Mesendoderm (in vitro differentiated cells): ENCODE measurements at places on chromosomes 6 and 20.

DNA sequence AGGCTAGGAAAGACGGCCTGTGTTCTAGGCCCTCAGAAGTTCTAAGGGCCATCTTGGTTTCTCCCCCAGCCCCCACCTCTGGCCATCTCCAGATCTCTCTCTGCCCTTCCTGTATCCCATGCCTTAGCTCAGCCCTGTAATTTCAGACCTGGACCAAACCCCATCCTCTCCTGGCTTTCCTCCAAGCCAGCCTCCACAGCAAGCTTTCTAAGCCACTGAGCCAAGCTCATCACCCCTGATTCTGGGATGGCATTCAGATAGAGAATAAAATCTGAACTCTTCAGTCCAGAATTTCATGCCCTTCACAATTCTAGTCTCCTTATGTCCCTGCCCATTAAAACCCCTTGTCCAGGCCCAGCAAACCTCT is 18.9 kb upstream of the CCM2L start:
- no peak for DNase-seq

DNA sequence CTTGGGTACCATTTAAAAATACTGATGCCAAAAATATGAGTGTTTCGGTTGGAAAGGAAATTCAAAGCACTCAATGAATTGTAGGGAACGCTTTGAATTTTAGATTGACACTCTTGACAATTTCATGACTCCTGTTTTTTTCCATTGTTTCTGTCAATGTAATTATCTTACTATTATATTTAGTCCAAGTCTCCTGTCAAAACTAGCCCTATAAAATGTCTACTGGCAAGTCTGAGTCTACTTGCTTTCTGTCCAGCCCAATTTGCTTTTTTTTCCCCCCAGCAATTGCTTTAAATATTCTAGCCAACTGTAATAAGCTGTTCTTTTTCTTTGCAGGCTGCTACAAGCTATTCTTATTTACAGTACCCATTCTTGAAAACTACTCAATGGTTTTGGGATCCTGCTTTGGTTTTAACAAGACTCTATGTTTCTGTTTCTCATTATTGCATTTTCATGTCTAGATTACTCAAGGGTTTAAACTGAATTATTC is 1103.9 kb upstream of the GJE1 start:
- DNase-seq, result no peak

DNA sequence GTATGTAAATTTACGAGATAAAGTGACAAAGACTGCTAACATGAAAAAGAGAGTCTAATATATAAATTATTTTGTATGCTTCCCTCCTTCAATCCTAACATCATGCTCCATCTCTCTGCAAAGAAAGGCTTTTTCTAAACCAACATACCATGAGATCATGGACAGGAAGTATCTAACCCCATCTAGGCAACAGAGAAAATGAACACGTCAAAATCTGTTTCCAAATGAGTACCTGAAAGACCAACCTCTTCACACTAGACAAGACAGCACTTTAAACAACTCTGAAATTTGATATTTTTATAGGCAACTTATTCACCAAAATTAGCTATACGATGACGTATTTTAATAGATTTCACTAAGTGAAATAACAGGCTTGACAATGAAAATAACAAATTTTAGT is 54.6 kb downstream of the MAN1A1 start:
- no peak for DNase-seq

DNA sequence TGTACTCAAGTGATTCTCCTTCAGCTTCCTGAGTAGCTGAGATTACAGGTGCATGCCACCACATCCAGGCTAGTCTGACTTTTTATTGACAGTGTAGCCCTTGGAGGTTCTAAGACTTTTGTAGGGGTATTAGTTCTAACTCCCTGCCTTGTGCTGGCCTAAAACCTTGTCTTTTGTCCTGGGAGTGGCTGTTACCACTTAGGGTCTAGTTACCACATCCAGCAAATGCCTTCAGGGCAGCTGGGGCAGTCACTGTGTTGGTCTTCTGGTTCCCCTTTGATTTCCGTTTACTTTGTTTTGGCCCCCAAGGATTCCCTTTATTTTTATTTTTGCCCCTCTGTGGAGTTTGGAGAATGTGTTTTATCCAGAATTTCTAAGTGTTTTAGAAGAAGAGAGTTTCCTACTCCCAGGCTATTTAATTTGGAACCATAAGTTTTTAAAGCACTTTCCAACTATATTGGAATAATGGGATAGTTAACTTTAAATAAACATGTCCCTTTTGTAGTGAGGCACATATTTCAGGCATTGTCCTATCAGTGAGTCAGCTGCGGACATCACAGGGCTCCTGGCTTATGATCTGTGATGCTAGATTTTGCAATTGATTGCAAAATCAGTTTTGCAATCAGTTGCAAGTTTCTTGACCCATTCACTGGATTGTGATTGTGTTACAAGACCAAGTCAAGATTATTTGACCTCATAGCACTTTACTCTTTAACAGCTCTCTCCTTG is 25.0 kb downstream of the IL22RA2 start:
- DNase-seq, result no peak

DNA sequence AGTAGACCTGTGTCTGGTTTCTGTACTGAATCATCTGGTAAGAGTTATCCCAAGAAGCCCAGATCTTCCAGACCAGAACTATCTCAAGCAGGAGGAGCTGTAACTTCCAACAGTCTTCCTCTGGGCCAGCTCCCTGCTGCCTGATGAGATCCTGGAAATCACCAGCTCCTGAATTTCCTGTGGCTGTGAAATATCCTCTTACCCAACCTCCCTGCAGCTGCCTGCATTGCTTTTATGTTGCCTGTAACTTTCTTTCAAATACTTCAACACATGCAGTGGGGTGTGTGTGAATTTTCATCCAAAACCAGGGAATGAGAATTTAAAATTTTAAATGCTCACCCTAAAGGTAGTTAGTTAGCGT is 160.5 kb upstream of the LAMP5 start:
- peak; percentile 35 for DNase-seq

DNA sequence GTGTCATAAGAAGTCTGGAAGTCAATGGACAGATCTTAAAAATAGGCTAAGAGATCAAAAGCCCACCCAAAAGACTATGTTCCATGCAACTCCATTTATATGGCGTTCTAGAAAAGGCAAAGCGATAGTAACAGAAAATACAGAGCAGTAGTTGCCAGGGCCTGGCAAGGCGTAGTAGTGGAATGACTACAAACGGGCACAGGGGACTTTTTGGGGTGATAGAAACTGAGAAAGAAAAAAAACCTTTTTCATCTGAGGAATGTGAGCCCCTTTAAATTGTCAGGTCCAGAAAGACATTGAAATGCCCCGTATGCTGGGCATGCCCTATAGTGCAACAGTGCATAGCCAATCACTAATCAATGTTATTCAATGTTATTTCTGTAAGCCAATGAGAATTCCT is 47.2 kb upstream of the FAM50B start:
- no peak for DNase-seq

GRCh38 chr6:39496915-39497314 is 174.4 kb upstream of the KCNK16 start:
- no peak for DNase-seq

DNA sequence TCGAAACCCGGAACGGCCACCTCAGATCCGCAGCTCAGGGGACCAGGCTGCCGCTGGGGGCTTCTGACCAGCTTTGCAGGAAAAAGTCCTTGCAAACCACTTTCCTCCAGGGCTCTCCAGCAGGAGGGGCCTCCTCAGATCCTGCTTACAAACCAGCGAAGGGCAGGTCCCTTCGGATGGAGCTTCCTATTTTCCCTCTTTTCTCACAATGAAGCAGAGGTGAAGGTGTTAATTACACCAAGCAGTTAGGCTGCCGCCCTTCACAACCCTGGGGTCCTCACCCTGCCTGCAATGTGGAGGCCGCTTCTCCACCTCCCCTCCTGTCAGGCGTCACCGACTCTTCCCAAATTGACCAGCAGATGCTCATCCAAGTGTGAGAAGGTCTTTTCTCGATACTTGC is 5.7 kb downstream of the ARHGAP40 start:
- DNase-seq, result peak; percentile 94

DNA sequence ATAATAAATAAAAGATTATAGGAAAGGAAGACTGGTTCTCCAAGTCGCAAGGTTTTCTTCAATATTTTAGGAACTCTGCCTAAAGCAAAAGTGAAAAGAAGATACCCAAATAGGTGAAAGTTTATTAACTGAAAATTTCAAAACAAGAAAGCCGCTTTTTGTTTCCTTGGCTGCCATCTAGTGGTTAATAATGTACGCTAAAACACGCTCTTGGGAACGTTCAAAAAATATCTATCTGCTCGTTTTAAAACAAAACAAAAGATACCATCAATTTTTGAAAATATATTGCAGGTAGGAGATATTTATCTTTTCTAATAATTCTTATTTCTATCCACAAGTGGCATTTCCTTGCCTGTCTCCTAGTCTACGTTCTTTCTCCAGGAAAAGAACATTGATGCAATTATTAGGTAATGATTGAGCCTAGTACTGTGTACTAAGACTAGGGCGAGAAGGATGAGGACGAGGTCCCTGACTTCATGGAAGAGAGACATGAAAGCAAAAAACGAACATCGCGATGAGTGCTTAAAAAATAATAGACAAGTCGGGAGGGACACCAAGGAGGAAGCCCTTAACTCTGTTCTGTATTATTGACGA is 97.2 kb downstream of the SPTLC3 start:
- peak; percentile 29 for DNase-seq

DNA sequence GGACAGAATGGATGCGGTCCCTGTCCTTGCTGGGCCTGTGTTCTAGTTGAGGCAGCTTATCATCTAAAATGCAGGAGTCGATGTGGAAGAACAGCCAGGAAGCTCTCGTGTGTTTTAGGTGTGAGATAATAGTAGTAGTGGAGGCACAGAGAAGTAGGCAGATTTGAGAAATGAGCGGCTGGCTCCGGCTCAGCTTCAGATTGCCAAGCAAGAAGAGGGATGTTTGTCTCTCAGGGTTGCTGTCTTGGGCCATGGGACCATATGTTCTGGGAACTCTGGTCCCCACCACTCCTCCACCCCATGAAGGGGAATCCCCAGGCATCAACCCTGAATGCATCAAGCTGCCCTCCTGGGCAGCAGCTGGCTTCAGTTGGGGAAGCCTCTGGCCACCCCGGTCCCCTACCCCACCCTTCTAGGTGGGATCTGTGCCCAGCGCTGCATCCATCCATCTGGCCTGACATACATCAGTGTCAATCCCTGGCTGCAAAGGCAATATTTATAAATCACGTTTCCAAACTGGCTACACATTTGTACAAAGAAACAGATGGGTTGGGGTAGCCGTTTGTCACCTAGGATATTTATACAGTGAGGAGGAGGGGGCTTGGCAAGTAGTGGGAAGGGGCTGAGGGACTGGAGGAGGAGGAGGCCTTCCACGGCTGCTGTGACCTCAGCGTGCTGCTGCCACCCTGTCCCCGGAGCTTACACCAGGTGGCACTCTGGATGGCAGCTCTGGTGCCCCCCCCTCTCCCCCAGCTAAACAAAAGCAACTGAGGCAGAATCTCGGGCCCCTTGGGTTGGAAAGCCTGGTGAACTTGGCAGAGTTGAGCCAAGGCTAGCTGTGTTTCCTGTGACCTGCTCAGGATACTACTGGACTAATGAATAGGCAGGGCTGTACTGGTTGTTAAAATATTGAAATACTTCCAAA is 64.4 kb downstream of the CD40 start:
- DNase-seq, result no peak

DNA sequence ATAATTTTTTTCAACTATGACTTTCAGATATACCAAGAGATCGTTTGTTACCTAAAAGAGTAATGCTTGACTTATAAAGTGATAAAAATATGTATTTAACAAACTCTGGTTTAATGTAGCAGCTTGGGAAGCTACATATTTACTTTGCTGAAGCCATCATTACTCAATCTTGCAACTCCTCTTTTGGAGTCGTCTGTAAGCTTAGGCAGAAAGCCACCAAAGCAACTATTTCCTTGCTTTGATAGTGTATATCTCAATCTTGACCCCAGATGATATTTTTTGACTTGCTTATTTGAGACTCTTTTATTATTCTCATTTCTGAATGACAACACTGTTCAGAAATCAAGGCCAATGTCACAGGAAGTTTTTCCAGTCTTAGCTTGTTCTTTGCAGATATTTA is 183.0 kb downstream of the SAMD5 start:
- DNase-seq, result no peak

GRCh38 chr6:79378957-79379356 is 144.5 kb upstream of the HMGN3 start:
- DNase-seq, result no peak

- DNase-seq, result no peak
These were observed 1574.9 kb downstream of the HACE1 start for GRCh38 chr6:103284835-103285234.

DNA sequence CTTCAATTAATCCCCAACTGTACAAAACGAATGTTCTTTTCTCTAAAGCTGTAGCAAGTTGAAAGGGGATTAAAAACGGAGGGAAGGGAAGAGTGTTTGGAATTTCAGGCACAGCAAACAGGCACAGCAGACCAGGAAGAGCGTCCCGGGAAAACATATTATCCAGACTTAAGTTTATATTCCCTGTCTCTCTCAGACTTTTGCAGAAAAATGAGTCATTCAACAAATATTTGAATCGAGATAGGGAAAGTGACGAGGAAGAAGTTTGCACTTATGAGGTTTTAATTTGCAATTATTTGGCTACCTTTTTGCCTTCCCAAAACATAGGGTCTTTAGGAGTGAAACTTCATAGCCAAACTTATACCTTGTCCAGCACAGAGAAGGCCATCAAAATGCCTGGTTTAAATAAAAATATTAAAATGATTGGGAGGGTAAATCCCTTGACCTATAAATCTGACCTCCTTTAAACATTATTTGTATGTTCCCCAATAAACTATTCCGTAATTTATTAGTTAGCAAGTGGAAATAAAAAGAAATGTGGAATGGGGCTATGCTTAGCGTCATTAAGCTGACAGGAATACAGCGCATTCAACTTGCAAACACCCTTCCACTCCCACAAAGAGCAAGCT is 16.0 kb downstream of the HFE start:
- peak; percentile 60 for DNase-seq

DNA sequence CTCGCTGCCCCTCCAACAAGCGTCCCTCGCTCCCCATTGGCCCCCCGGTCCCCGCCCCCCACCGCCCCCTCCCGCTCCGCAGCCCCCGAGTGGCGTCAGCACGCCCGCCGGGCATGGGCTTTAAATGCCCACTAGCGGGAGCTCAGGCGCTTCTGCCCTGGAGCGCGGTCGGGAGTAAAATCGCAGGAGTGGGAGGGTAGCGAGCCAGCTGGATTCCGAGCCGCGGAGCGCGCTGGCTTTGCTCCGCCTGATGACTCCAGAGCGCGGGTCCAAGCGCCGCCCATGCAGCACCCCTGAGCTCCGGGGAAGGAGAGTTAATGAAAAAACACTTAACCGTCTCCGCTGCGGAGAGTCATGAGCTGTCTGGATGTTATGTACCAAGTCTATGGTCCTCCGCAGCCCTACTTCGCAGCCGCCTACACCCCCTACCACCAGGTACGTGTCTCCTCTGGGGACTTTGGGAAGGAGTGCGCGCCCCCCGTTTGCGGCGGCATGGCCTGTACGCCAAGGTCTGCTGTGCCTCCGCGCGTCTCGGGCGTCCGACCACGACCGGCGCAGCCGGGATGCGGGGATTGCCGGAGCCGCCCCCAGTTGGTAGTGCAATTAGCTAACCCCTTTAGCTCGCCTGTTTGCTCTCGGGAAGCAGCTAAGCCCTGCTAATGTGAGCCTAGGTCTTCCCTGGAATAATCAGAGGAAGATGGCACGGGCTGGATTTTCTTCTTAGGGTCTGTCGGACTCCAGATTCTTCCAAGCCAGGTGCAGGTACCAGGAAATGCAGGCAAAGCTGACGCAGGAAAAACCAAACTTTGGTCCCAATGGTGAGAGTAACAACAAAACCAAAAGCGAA is at the start of gene VGLL2:
Gene VGLL2 (plus strand): TSS at position 149 of the 847 bp plus-strand sequence. CDS start 206 bp downstream, at position 355.
- peak; percentile 72 for DNase-seq
